Stimulated activated CD8-positive, alpha-beta memory T cell treated with anti-CD3 and anti-CD28 coated beads, Interleukin-2, amount 100 ng/mL, for 1 hour (primary cell): ENCODE measurements at places on chromosomes 7 and 10.

GRCh38 chr7:152231089-152231488, 204.7 kb downstream of the KMT2C start:
- DNase-seq = no peak

DNA sequence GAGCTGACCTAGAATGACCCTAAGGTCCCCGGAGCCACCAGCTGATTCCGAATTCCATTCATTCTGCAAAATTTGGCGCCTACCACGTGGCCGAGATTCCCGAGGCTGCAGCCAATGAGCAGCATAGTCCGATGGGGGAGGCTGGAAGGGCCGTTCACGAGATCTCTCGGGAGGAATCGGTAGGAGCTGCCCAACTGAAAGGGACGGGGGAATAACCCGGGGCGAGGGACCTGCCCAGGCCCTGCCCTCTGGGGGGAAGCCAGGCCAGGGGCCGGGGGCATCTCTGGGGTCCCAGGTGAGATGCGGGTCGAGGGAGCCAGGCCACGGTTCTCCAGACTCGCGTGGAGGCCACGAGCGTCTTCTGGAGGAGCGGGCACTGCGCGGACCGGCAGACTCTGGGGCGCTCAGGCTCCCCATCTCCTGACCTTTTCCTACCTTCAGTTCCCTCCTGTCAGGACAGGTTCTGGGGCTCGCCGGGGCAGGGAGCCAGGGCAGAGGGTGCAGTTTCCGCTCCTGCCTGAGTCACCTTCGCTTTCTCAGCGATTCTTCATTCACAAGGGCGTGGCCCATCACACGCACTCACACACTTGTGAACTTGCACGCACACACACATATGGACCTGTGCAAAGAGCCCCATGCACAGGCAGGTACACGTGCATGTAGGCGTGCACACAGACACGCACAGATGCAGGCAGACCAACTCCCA, 173.4 kb downstream of the RNF216 start:
- no peak for DNase-seq

DNA sequence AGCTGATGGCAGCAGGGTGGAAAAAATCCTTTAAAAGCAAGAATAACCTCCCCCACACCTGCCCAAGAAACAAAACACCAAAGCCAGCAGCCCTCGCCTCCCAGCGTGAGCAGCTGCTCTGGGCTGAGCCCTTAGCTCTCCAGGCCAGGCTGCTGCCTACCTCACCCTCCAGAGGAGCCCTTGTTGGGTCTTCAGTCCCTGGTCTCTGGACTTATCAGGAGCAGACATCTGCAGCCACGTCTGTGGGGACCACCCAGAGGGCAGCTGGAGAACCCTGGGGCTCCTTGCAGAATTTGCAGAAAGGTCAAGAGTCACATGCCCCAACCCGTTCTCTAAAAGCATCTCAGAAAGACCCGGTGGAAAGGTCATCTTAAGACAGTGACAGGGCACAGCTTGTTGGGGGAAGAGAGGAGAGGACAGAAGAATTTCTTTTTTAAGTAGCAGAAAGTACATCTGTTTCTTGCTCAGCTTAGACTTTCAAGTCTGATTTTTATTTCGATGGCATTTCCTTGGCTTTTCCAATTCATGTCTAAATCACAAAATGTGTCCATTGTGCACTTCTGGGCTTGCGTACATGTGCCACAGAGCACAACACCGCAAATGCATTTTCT, 425.7 kb upstream of the NFE2L3 start:
- DNase-seq = no peak

- no peak for DNase-seq
Measured at GRCh38 chr10:61455656-61456055, 2.5 kb upstream of the TMEM26 start.

GRCh38 chr10:82409671-82410070, 534.7 kb downstream of the NRG3 start:
- no peak for DNase-seq

- no peak for DNase-seq
Measured at GRCh38 chr10:132532749-132533560, 4.6 kb upstream of the INPP5A start.

- DNase-seq = no peak
Measured at GRCh38 chr7:95126053-95126709, 198.2 kb downstream of the PON1 start.

GRCh38 chr7:155062411-155062810, 7.7 kb upstream of the HTR5A start:
- no peak for DNase-seq

- DNase-seq = no peak
Measured at GRCh38 chr10:120891365-120891764, 40.2 kb downstream of the WDR11 start.

GRCh38 chr10:28367929-28368484, 65.1 kb upstream of the MPP7 start:
- DNase-seq = no peak

DNA sequence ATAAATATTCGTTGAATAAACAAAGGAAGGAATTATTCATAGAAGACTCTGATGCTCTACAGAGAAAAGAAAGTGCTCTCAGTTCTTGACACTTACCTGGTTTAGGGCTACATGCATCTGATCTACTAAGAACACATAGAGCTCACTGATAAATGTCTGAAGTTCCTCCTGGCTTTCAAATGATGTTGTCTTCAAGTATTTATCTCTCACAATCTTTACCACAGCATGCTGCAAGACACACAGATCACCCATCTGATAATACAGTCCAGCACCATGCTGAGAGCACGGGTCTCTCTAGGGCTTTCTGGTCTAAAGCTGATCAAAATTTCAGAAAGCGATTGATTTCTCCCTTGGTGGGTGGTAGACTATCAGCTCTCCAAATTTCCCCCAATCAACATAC, 44.5 kb upstream of the MRPS16 start:
- DNase-seq = no peak

DNA sequence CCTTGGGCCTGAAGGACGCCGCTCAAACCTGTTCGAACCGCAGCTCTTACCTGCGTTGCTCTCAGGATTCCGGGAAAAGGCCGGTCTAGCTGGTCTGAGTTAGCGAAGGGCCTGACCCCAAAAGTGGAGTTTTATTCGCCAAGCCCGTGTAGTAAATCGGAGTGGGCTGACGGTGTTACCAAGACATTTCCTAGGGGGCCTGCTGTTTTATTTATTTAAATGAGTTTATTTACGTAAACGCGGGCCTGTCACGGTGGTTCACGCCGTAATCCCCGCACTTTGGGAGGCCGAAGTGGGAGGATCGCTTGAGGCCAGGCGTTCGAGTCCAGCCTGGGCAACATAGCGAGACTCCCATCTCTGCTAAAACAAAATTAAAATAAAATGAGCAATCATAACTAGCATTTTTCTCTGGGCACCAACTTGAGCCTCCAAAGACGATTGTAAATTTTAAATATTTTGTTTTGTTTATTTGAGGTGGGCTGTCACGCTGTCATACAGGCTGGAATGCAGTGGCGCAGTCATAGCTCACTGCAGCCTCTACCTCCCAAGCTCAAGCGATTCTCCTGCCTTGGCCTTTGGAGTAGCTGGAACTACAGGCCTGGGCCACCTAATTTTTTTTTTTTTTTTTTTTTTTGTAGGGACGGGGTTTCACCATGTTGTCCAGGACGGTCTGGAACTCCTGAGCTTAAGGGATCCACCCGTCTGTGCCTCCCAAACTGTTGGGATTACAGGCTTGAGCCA, 903 bp downstream of the ZNF655 start:
- DNase-seq = no peak

- DNase-seq = no peak
Measured at GRCh38 chr10:86104156-86104555, 262.4 kb downstream of the GRID1 start.

- no peak for DNase-seq
Measured at GRCh38 chr10:87838650-87839049, 20.6 kb upstream of the ATAD1 start.

DNA sequence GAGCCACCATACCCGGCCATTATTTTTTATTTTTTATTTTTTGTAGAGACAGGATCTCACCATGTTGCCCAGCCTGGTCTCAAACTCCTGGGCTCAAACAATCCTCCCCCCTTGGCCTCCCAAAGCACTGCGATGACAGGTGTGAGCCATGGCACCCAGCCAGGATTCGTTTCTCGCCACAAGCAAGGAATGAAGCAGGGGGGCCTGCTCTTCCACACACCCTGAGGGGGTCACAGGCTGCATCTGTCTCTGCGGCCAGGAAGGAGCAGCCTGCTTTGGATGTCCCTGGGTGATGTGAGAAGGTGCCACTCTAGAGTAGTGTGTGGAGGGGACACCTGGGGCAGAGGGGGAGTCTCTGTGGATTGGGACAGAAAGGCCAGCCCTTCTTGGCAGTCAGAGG, 61.3 kb upstream of the TNRC18 start:
- no peak for DNase-seq

DNA sequence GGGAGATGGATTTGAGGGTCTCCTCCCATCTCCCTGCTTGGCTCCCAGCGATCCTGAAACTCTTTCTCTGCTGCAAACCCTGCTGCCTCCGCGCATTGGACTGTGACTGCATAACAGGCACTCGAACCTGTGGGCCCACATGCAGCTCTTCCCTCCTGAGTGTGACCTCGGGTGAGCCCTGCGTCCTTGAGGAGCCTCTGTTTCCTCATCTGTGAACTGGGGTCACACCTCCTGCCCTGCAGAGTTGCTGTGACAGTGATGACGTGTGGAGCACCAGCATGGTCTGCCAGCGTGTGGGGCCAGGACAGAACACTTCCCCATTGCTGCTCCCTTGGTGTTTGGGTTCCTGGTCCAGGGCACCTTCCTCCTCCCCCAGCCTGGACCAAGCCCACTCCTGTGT, 46.9 kb upstream of the PSMG3 start:
- DNase-seq = no peak

- DNase-seq = no peak
Measured at GRCh38 chr7:54249686-54250085, 292.5 kb upstream of the VSTM2A start.

- no peak for DNase-seq
Measured at GRCh38 chr10:1102416-1102815, 46.2 kb downstream of the WDR37 start.

DNA sequence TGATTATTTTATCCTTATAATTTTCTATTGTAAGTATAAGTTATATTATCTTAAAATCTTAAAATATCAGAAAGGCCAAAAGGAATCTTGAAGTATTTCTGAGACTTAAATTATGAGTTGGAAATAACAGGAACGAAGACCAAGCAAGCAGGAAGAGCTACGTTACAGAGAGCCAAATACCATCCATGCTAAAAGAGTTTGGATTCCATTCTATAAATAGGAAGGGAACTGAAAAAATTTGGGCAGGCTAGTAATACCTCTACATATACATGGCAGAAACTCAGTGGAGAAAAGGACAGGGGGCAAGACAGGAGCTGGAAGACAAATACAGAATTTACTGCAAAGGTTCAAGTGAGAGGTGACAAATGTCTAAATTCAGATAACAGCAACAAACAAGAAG, 16.7 kb downstream of the ITGB1 start:
- DNase-seq = no peak

DNA sequence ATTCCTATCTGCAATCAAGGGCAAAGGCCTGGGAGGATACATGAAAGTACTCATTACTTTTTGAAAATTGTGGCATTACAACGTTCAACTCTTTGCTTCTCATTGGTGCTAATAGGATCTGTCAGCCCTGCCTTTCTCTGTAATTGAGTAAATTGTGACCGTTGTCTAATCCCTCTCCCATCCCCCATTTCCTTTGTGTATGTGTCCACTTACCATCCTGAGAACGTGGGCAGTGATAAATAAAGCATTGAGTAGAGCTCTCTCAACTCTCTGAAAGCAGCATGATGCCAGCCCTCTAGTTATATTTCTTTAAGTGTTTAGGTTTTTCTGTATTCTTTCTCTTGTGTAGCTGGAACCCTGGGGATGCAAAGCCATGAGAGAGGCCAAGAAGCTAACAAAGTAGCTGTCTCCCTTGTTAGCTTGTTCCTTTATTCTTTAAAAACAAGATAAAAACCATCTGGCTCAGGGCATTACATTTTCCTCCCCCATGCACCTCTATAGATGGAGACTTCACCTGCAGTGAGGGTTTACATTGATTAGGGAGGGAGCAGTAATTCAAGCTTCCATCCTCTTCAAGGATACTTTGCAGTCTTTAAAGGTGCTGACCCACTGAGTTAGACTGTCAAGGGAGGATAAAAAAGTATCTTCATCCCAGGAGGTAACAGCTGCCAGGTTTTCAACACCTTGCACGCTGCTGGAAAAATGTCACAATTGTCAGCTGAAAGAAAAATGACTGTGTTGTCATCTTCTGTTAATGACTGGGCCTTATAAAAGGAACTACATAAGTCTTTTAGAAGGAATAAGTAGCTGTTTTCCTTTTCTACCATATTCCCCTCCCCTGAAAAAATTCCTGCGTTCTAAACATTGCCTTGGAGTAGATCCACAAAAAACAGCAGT, 112.3 kb downstream of the BTRC start:
- DNase-seq = no peak

DNA sequence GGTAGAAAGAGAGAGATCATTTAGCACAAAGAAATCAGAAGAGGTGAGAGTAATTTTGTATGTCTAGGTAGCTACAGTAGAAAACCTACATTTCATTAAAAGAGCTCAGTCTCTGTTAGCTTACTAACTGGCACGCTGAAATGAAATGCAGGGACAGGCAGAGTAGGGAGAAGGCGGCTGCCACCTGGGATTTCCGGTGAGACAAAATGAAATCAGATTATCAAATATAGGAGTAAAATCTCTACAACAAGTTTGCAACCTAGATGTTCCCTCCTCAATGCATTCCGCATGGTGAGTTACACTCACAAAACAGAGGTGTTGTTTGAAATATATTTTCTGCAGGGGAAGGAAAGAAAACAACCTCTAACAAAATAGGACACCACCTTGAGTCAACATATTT, 55.9 kb downstream of the VOPP1 start:
- DNase-seq = no peak

GRCh38 chr7:7946486-7946885, 22.1 kb upstream of the GLCCI1 start:
- no peak for DNase-seq

DNA sequence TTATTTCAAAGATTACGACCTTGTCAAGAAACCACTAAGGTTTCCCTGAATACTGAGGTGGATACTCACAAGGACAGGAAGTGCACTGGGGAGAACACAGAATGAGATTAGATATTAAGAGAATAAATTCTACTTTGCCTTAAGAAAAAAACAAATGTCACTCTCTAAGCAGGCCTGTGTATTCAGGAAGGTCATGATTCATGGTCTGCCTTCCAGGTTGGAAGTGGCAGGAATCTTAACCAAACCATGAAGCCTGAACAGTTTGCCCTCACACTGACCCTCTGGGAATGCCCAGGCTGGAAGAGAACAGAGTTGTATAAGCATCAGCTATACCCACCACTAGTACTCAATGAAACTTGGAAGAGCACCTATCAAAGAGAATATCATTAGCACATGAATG, 227.6 kb downstream of the DGKI start:
- DNase-seq = no peak

- DNase-seq = no peak
Measured at GRCh38 chr7:50795831-50796230, 13.1 kb upstream of the GRB10 start.

DNA sequence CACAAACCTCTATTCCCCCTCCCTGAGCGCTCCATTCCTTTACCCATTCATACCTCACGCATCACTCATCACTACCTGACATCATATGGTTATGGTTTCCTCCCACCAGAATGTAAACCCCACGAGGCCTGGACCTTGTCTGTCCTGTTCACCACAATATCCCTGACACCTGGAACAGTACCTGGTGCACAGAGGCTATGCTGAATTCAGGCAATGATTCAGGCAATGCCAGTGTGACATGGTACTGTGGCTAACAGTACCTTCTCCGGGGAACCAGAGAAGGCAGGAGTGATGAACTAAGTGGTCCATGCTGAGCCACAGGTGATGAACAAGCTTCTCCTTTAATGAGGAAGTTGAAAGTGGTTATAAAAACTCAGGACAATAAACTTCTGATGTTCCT, 202.5 kb upstream of the PLXNA4 start:
- no peak for DNase-seq

GRCh38 chr7:29449569-29450260, 113.9 kb upstream of the PRR15 start:
- DNase-seq = no peak
